ENCODE measurements at places on chromosomes 16 and 17. TPM values are rescaled to one million over a fixed set of nuclear protein-coding genes. Genes with fewer than 3 reads are reported as not detected.

Gene JMJD6
- total RNA-seq: 46.1 TPM

DNA sequence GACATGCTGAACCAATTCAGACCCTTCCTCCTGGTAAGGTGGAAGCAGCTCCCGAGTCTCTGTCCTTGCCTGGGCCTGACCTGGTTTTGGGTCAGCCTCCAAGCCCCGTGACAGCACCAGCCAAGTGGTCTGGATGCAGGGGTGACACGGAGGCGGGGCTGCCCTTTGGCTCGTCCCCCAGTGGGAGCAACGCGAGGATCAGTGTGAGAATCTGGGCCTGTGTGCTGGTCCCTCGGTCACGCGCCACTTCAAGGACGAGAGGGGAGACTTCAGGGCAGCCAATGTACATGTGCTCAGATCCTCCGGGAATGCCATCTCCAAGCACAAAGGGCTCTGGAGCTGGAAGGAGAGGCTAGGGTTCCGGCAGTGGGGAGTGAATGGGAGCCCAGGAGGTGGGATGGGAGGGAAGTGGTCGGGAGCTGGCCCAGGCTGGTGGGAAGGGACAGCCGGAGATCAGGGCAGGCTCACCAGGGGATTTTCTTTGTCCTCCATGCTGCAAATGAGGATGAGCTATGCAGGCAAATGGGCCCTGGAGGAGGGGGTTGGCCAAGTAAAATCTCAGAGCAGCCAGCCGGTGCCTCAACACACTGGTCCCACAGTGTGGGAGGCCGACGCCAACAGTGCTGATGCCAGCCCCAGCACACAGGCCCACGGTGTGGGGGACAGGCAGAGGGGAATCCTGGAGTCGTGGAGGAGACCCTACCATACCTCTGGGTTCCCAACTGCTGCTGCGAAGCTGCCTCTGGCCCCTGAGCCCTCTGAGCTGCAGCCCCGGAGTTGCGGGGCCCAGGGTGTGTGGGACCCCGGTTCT is 4.2 kb upstream of the NDRG4 start:
- no peak for DNase-seq

DNA sequence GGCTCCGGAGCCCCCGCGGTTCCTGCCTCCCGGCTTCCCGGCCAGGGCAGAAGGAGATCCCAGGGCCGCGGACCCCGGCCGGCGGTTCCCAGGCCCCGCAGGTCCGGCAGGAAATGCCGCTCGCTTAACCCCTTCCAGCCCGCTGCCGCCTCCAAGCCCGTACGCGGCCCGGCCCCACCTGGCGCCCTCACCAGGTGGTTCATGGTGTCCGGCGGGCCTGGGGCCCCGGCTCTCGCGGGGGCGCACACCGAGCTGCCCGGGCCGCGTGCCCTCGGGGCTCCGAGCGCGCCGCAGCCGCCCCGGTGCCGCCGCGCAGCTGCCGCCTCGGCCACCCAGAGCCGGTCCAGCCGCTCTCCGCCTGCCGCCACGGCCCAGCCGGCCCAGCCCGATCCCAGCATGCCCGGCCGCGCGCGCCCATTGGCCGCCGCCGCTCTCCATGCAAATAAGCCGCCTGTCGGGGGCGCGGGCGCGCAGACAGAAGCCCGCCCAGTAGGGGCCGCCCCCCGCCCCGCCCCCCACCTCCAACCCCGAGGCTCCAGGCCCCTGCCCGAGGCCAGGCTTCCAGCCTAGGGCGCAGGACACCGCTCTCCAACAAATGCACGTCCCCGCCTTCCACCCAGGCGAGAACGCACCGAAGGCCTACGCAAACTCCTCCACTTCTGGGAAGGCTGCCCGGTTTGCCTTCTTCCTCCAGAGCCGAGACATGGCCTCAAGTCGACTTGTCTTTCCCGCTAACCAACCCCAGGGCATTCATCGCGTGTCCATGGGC is at the start of gene BCAR1:
TSS of gene BCAR1 (minus strand) at position 345 of the 769 bp plus-strand sequence. CDS start at position 203, 142 bp downstream.
- peak; percentile 66 for DNase-seq

GRCh38 chr17:31089471-31089870 is 5.3 kb upstream of the NF1 start:
- DNase-seq: no peak

DNA sequence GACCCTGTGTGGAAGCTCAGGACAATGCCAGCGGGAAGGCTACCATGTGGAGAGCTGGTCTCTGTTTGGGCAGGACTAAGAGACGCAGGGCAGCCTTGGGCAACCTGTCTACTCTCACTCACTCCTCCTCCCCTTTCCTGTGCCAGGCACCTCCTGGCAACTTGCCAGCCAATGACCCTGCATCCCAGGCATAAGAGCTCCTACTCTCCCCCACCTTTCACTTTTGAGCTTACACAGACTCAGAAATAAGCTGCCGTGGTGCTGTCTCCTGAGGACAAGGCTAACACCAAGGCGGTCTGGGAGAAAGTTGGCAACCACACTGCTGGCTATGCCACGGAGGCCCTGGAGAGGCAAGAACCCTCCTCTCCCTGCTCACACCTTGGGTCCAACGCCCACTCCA is 2.6 kb downstream of the HBM start:
- no peak for DNase-seq

GRCh38 chr17:38667099-38667786 is 7.5 kb downstream of the EPOP start:
- peak; percentile 84 for DNase-seq

Gene SPEM3
- not detected for total RNA-seq

GRCh38 chr17:61766520-61766919 is 96.8 kb downstream of the BRIP1 start:
- no peak for DNase-seq

Measured in SK-MEL-5 (cell line).